ENCODE measurements at places on chromosomes 16 and 17. TPM values are rescaled to one million over a fixed set of nuclear protein-coding genes. Genes with fewer than 3 reads are reported as not detected.

FA2H gene
- total RNA-seq = not detected

GPRC5B gene
- 4.5 TPM for total RNA-seq

C1QTNF8 gene
- total RNA-seq = not detected

ATP2A3 gene
- total RNA-seq = 12.4 TPM

TMEM88 gene
- total RNA-seq = not detected

MMP28 gene
- 2.8 TPM for total RNA-seq

NT5C3B gene
- 61.9 TPM for total RNA-seq

ESRP2 gene
- total RNA-seq = 0.17 TPM

SHBG gene
- total RNA-seq = 0.33 TPM

MVP gene
- total RNA-seq = 336 TPM

DOC2B gene
- not detected for total RNA-seq

RPH3AL gene
- total RNA-seq = 2.1 TPM

HS3ST3B1 gene
- total RNA-seq = 17.2 TPM

USP36 gene
- total RNA-seq = 18.3 TPM

HIGD1B gene
- not detected for total RNA-seq

CCL2 gene
- 42.9 TPM for total RNA-seq

MYCBPAP gene
- 2.3 TPM for total RNA-seq

SLC2A4 gene
- under 0.01 TPM for total RNA-seq

GRAP gene
- total RNA-seq = under 0.01 TPM

KLHL10 gene
- 0.33 TPM for total RNA-seq

BLMH gene
- total RNA-seq = 27.5 TPM

KRT24 gene
- not detected for total RNA-seq

FOXC2 gene
- total RNA-seq = 0.26 TPM

Data from fibroblast of lung (primary cell).